ENCODE measurements at places on chromosomes 12 and 14.

DNA sequence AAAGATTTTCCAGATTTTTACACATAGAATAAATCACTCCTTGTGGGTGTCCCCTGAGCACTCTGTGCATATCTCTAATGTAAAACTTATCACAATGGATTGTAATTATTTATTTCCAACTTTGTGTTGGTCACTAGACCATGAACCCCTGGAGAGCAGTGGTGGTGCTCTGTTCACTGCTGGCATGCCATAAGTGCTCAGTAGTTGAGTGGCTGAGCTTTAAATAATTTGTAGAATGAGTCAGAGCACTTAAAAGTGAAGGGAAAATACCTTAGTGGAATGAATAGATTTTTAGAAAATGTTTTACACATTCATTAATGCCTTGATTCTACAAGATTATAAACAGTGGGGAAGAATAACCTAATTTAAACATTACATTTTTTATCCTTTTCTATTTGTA lies 6.3 kb downstream of the MGAT4C start:
- DNase-seq, result no peak

DNA sequence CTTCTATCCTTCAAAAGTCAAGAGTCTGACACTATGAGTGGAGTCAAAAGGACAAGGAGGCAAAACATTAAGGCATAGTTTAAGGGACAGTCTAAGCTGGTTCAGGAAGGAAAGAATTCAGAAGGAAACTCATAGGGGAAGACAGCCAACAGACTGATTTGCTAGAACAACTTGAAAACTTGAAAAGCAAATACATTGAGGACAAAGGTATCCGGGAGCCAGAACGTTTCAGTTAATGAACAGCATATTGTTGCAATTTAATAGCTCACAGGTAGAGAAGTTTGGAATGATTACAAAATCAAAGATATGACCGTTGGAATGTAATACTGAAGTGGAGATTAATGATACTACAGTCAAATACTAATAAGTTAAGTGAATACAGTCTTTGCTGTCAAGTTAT lies 312.8 kb upstream of the RPL10L start:
- DNase-seq, result no peak

GRCh38 chr12:50224026-50224692 lies 57.0 kb upstream of the CERS5 start:
- DNase-seq, result peak; percentile 49

GRCh38 chr14:99424306-99424877 lies 56.3 kb downstream of the SETD3 start:
- no peak for DNase-seq

DNA sequence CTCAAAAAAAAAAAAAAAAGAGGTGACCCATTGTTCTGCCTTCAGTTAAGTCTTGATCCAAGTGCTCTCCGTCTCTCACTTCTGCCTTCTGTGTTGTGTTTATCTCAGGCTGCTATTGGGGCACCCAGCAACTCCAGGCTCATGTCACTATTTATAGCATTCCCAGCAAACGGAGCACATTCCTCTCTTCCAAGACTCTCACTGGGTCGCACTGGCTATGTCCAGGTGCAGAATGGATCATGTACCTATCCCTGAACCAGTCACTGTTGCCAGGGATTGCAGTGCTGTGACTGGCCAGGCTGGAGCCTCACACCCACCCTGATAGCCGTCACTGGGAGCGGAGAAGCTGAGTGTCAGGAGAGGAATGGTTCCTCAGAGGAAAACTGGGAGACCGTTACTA lies 31.2 kb downstream of the RHOF start:
- DNase-seq, result no peak

GRCh38 chr12:116694653-116695463 lies 43.0 kb downstream of the SPRING1 start:
- DNase-seq, result no peak

GRCh38 chr14:74179856-74180255 lies 59.4 kb upstream of the VSX2 start:
- DNase-seq, result no peak

GRCh38 chr14:73842201-73842600 lies 9.4 kb upstream of the PTGR2 start:
- no peak for DNase-seq

DNA sequence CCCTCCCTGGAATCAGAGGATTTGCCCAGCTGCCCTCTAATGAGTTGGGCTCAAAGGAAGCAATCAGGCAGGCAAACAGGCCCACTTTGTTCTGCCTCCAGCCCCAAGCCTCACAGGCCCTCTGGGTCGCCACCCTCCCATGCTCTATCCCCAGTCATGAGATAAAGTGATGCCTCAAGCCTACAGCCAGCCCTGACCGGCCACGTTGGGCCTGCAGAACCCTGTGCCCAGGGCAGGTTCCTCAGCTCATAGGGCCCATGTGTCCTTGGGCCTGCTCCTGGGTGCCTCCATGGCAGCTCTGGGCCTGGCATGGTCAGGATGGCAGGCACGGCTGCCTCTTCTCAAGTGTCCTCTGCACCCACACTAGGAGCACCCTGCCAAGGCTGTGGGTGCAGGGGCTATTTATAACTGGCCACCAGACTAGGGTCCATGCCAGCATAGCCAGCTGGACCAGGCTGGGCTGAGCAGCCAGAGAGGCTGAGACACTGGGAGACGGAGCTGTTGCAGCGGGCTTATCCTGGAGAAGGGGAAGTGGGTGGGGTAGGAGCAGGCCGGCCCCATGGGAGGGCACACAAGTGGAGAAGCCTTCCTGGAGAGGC lies 20.2 kb downstream of the HDAC7 start:
- DNase-seq, result no peak

DNA sequence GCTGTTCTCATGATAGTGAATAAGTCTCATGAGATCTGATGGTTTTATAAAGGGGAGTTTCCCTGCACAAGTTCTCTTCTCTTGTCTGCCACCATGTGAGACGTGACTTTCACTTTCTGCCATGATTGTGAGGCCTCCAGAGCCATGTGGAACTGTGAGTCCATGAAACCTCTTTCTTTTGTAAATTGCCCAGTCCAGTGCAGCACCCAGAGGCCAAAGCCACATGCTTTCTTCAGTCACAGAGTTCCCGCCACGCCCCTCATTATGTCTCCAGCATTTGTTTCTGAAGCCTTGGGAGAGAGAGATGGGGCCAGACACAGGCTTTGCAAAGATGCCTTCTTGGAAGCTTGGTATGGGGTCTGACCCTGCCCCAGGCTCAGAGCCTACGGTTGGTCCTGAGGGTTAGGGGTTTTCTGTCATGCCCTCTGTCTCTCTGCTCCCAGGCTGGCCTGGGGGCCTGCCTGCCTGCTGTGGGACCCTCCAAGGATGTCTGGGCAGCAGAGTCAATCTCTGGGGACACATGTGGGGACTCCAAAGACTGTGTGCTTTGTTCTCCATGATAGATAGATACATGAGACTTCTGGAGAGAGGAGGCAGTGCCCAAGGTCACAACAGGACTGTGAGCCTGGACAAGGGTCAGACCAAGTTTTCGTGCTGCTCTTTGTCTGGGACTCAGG lies 114.1 kb upstream of the PRMT8 start:
- no peak for DNase-seq

DNA sequence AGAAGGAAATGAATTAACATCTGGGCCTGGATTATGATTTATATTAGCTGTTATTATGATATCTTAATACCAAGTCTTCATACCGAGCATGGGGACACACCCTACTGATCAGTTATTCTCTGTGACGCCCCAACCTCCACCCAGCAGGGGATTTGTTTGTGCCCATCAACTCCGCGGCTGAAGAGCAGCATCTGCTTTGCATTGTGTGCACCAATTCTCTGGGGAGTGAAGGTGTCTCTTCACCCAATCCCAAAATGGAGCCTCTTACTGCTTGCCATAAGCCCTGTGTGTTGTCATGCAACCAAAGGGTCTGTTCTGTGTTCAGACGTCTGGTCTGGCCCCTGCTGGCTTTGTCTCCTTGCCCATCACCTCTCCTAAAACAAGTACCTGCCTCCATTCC lies 25.4 kb downstream of the DHRS2 start:
- no peak for DNase-seq

- no peak for DNase-seq
These were observed 115.2 kb upstream of the RAP1B start for GRCh38 chr12:68495336-68496070.

- DNase-seq, result no peak
These were observed 54.7 kb downstream of the DICER1 start for GRCh38 chr14:95102680-95103044.

GRCh38 chr14:86088156-86088555 lies 558.2 kb downstream of the FLRT2 start:
- DNase-seq, result no peak

GRCh38 chr12:56537546-56537945 lies 15.9 kb downstream of the RBMS2 start:
- DNase-seq, result no peak

- DNase-seq, result peak; percentile 72
These were observed 39.7 kb downstream of the KRT80 start for GRCh38 chr12:52151837-52152783.

DNA sequence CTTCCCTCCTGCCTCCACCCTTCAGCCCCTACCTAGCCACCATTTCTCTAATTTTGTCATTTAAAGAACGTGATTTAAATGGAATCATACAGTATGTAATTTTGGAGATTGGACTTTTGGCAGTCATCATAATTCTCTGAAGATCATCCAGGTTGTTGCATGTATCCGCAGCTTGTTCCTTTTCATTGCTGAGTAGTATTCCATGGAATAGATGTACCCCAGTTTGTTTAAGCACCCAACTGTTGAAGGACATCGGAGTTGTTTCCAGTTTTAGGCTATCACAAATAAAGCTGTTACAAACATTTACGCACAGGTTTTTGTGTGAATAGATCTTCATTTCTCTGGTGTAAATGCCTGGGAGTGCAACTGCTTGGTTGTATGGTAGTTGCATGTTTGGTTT lies 61.1 kb upstream of the PWP1 start:
- DNase-seq, result no peak

GRCh38 chr12:20194171-20194570 lies 174.2 kb upstream of the PDE3A start:
- no peak for DNase-seq

DNA sequence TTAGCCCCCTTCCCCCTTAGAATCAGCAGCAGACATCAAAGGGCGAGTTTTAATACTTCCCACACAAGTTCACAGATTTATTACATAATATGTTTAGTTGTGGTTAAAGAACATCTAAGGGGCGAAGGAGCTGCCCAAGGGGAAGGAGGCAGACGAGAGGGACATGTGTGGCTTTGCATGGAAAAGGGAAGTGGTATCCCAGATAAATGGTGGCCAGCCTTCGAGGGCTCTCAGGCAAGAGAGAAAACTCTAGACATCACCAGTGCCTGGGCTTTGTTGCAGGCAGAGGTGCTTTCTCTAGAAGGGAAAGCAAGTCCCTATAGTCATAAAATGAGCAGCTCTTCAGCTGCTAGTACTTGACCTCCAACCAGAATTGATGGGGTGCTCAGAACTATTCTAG lies 121.2 kb downstream of the CACNA1C start:
- no peak for DNase-seq

GRCh38 chr12:57168058-57168457 lies 20.6 kb upstream of the LRP1-AS start:
- no peak for DNase-seq

GRCh38 chr14:95533391-95533821 lies 1.4 kb upstream of the GLRX5 start:
- peak; percentile 26 for DNase-seq
